WTC11 (cell line): ENCODE measurements at places on chromosomes 2 and 18. TPM values are rescaled to one million over a fixed set of nuclear protein-coding genes. Genes with fewer than 3 reads are reported as not detected.

DNA sequence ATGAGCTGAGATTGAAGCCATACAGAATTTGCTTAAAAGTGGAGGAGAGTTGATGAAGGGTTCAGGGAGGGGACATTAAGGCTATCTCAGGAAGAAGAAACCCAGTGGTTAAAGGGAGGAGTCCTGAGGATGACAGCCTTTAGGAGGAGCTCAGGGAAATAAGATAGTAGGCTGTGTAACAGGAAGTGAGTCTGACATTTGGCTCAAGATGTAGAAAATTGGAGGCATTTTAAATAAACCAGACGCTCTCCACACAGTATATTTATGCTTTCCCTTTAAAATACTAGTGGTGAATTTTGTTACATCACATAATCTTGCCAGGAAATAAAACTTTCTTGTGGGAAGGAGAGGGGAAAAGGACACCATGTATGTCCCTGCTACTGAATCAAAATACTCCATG is 11.6 kb downstream of the KCNH7 start:
- no peaks in the 10 kb centered on the region for H3K27me3 ChIP-seq
- H3K4me1 ChIP-seq, result peaks cover 11% of the 10 kb centered on the region
- no peak overlapping the region for H3K27ac ChIP-seq
- H3K36me3 ChIP-seq, result no peaks in the 10 kb centered on the region

DNA sequence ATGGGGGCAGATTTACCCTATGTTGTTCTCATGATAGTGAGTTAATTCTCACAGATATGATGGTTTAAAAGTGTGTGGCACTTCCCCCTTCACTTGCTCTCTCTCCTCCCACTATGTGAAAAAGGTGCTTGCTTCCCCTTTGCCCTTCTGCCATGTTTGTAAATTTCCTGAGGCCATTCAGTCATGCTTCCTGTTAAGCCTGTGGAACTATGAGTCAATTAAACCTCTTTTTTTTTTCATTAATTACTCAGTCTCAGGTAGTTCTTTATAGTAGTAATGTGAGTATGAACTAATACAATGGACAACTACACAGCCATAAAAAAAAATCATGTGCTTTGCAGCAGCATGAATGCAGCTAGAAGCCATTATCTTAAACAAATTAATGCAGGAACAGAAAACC is 118.5 kb downstream of the CALCRL start:
- 0 out of 2 replicates have a peak, but pooled peaks cover 4% of the 10 kb centered on the region for H3K27me3 ChIP-seq
- no peak overlapping the region for H3K4me3 ChIP-seq
- 0 out of 2 replicates have a peak, but pooled peaks cover 6% of the 10 kb centered on the region for H3K4me1 ChIP-seq
- no peak overlapping the region for H3K27ac ChIP-seq
- no peak for DNase-seq

TNFRSF11A gene
- total RNA-seq, result 3.9 to 4.9 TPM (median 4.7 TPM) in 3 replicates

- H3K4me3 ChIP-seq, result peak overlapping the region; percentile 36
- no peak for DNase-seq
- no peaks in the 10 kb centered on the region for H3K27me3 ChIP-seq
Measured at GRCh38 chr18:36567800-36568199, 261.0 kb downstream of the TPGS2 start.

C2orf68 gene
- 63.8 to 69.6 TPM (median 65.0 TPM) in 3 replicates for total RNA-seq

- H3K4me1 ChIP-seq, result peaks cover 14% of the 10 kb centered on the region
- DNase-seq, result no peak
- no peak overlapping the region for H3K27ac ChIP-seq
- H3K27me3 ChIP-seq, result peaks cover 4% of the 10 kb centered on the region
- peaks cover 14% of the 10 kb centered on the region for H3K36me3 ChIP-seq
Measured at GRCh38 chr2:95260028-95261023, 13.9 kb upstream of the PROM2 start.

DNA sequence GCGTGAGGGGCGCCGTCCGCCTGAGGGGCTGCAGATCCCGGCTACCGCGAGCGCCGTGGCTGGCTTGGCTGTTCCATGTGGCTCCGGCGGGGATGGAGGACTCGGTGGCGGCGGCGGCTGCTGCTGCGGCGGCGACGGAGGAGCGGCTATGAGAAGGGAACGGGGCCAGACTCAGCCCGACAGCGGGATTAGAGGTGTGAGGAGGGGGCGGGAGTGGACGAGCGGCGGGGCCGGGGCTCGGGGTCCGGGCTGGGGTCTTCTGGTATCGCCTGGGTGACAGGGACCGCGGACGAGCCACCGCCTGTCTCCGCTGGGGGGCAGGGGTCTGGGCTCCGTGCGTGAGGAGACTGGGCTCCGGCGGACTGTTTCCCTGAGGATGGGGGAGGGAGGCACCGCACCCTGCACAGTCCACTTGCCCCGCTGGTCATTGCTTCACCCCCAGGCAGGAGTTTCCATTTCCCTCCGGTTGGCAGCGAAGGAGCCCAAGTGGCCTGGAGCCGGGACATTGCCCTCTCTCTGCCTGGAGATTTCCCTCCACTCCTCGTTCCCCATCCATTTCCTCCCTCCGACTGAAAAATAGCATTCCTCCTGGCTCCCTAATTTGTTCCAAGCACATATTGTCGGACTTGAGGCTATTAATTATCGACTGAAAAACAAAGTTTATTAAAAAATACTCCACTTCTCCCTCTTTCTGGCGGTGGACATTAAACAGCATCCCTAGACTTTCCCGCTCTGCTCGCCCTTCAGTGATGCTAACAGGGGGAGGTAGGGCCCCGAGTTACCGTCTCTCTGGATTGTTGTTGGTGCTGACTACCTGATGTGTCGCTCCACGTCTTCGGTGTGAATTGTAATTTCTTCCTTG is 577 bp downstream of the EHBP1 start:
- peak overlapping the region; percentile 67 for H3K27ac ChIP-seq
- DNase-seq, result peak; percentile 73
- peak overlapping the region; percentile 88 for H3K4me3 ChIP-seq
- H3K27me3 ChIP-seq, result no peaks in the 10 kb centered on the region

- peaks cover 5% of the 10 kb centered on the region; the same call in 1 of the 2 replicates for H3K4me1 ChIP-seq
- H3K27me3 ChIP-seq, result no peaks in the 10 kb centered on the region
- DNase-seq, result no peak
Measured at GRCh38 chr2:24586955-24587354, 95.9 kb downstream of the NCOA1 start.

DNA sequence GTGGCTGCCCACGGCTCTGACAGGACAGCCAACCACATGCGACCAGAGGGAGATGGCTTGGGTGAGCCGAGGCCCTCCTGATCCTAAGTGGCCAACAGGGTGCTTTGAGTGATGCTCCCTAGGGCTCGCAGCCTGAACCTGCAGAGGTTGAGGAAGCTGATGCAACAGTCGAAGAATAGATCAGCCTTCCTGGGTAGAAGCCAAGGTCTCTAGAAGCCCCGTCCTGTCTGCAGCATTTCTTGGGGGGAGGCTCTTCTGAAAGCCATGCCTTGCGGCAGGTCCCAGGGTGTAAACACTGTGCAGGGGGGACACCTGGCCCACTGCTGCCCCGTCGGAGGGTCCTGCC is 136.4 kb downstream of the HDAC4 start:
- no peak overlapping the region for H3K4me3 ChIP-seq
- no peaks in the 10 kb centered on the region for H3K36me3 ChIP-seq
- peak overlapping the region; percentile 27; the same call in 1 of the 2 replicates for H3K27ac ChIP-seq

GRCh38 chr18:43863180-43863579 is 585.9 kb upstream of the SYT4 start:
- H3K36me3 ChIP-seq, result no peaks in the 10 kb centered on the region
- no peak overlapping the region for H3K4me3 ChIP-seq

DNA sequence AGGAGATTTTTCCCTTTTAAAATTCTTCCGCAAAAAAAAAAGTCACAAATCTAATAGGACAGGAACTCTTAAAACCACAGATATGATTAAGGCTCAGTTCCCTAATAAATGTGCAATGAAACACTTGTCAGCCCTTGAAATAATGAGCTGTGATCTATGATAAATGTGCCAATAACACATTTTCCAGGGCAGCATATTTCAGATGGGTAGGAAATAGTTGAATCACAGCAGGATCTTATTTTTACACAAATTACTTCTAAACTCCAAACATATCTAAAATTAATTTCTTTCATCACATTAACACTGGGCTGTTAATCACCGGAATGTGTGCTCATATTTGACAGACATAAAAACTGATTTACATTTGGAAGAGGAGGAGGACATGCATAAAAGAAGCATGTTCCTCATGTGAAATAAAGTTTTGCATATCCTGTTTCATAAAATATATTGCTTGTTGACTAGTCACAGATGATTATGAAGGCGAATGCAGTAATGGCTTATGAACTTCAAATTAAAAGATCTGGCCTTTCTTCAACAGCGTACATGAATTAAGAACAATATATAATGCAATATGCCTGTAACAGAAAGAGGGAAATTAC is 281.4 kb downstream of the PAX3 start:
- no peaks in the 10 kb centered on the region for H3K4me1 ChIP-seq
- no peak overlapping the region for H3K4me3 ChIP-seq
- DNase-seq, result no peak
- no peaks in the 10 kb centered on the region for H3K36me3 ChIP-seq
- no peak overlapping the region for H3K27ac ChIP-seq

SFXN5 gene
- total RNA-seq, result 23.1 to 25.9 TPM (median 23.6 TPM) in 3 replicates

- no peak for DNase-seq
- H3K4me1 ChIP-seq, result peaks cover 10% of the 10 kb centered on the region
- H3K4me3 ChIP-seq, result no peak overlapping the region
Measured at GRCh38 chr2:174495365-174496012, 8.7 kb upstream of the GPR155 start.

MROH2A gene
- 0.16 TPM in 1 of 3 replicates, not detected in the others for total RNA-seq

- no peak overlapping the region for H3K27ac ChIP-seq
- peaks cover 29% of the 10 kb centered on the region for H3K36me3 ChIP-seq
- H3K4me1 ChIP-seq, result no peaks in the 10 kb centered on the region
Measured at GRCh38 chr2:24543252-24543651, 52.2 kb downstream of the NCOA1 start.

DNA sequence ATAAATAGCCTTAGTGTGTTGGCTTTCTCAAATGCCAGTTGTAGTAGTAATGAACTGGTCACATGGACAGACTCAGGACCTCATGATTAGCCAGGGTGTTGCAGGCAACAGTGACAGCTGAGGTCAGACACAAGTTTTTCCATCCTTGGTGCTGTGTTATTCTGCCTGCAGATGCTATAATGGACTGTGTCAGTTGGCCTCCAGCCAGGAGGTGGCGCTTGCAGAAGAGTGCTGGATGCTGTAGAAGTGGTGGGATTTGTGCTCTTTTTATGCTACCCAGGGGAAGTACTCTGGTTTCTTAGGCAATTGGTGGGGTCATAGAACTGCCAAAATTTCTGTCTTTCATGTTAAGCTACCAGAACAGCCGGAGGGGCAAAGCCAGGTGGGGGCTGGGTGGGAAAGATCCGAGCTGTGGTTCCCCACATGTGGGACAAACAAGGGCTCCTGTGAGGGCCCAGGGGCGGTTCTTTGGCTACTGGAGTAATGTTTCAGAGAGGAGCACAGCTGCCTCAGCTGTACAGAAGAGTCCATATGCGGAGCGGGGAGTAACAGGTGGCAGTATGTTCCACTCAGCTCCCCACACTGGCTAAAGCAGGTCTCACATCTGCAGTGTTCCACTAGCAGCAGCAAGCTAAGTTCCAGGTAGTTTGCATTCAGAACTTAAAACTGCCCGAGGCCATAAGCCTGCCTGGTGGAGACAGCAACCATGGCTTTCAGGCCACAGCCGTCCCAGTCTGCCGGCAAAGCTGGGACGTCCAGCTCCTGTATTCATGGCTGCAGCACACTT is 104.4 kb downstream of the GULP1 start:
- 0 out of 2 replicates have a peak overlapping the region, but pooled peaks have one; percentile 8 for H3K27ac ChIP-seq
- peak; percentile 32 for DNase-seq
- H3K36me3 ChIP-seq, result peaks cover 18% of the 10 kb centered on the region

DNA sequence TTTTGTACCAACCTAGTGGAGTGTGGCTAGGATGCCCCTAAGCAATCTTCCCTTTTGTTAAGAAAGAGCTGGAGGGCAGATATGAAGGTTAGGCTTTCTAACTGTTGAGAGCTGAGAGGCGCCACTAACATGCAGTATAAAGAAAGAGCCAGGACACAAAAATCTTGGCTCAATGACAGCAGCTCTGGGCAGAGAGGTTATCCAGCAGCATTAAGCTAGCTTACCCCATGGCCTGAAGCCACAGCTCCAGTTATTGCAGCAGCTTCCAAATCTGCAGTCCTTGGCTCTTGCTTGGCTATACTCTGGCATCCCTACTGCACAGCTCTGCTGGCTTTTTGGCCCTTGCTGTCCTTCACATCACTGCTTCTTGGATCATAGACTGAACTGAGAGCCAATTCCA is 213.4 kb downstream of the GPD2 start:
- no peak overlapping the region for H3K27ac ChIP-seq
- peaks cover 10% of the 10 kb centered on the region for H3K4me1 ChIP-seq
- DNase-seq, result no peak
- H3K27me3 ChIP-seq, result no peaks in the 10 kb centered on the region

- H3K27me3 ChIP-seq, result no peaks in the 10 kb centered on the region
- peaks cover 12% of the 10 kb centered on the region for H3K4me1 ChIP-seq
- no peaks in the 10 kb centered on the region for H3K36me3 ChIP-seq
- H3K4me3 ChIP-seq, result no peak overlapping the region
- no peak for DNase-seq
Measured at GRCh38 chr2:204693262-204693661, 148.0 kb downstream of the PARD3B start.

RAB27B gene
- 0.30 to 0.87 TPM (median 0.80 TPM) in 3 replicates for total RNA-seq

DNA sequence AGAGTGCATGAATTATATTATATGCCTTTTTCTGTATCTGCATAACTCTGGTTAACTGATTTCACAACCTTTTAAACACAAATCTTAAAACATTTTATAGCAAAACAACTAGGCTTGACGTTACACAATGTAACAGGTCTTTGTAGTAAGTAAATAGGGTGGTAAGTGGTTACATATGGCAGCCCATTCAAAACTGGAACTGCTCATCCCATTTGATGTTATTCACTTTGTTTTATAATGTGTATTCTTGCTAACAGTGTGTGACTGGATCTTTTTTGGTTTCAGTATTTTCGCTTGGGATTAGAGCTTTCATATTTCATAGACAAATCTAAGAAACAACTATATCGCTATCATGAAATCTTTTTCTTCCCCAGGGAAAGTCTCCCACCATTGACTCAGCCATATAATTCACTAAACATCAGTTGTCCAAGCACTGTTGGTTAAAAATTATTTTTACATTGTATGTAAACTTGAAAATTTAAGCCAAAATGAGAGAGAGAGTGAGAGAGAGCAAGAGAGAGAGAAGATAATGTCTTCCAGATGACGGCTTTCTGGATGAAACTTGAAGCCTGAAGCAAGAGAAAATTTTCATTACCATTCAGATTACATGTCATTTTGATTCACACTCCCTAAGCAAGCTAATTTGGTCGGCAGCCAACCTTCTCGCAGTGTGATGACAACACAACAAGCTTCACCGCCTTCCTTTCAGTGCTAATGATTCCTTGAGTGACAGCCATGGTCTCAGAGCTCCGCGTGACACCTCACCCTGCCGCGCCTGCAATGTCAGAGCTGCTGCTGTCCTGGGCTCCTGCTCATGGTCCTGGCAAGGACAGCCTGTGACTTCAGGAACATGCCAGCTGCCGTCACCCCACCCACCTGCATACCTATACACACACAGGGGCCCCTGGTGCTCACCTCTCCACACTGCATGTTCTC is 946.9 kb upstream of the SOX11 start:
- H3K36me3 ChIP-seq, result peaks cover 69% of the 10 kb centered on the region
- H3K27me3 ChIP-seq, result no peaks in the 10 kb centered on the region; the same call in 1 of the 2 replicates
- H3K4me1 ChIP-seq, result no peaks in the 10 kb centered on the region
- H3K27ac ChIP-seq, result no peak overlapping the region

RHBDD1 gene
- total RNA-seq, result 20.5 to 26.8 TPM (median 25.7 TPM) in 3 replicates
